Stimulated activated CD4-positive, alpha-beta T cell treated with anti-CD3 and anti-CD28 coated beads, Interleukin-12 subunit alpha, Interleukin-12 subunit beta, amount 100 ng/mL, for 24 hours (primary cell): ENCODE measurements at places on chromosomes 11 and 22.

DNA sequence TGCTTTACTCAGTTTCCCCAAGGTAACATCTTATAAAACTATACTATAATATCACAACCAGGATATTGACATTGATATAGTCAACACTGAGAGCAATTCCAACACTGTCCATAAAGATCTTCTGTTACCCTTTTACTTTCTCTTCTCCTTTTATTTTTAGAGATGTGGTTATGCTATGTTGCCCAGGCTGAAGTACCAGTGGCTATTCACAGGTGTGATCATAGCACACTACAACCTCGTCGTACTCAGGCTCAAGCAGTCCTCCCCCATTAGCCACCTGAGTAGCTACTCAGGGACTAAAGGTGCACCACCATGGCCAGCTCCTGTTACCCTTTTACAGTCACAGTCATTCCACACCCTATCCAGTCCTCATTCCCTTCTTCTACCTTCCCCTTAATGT lies 119.7 kb downstream of the CWF19L2 start:
- DNase-seq = no peak

GRCh38 chr11:62450543-62451240 lies 31.9 kb downstream of the SCGB1A1 start:
- no peak for DNase-seq

DNA sequence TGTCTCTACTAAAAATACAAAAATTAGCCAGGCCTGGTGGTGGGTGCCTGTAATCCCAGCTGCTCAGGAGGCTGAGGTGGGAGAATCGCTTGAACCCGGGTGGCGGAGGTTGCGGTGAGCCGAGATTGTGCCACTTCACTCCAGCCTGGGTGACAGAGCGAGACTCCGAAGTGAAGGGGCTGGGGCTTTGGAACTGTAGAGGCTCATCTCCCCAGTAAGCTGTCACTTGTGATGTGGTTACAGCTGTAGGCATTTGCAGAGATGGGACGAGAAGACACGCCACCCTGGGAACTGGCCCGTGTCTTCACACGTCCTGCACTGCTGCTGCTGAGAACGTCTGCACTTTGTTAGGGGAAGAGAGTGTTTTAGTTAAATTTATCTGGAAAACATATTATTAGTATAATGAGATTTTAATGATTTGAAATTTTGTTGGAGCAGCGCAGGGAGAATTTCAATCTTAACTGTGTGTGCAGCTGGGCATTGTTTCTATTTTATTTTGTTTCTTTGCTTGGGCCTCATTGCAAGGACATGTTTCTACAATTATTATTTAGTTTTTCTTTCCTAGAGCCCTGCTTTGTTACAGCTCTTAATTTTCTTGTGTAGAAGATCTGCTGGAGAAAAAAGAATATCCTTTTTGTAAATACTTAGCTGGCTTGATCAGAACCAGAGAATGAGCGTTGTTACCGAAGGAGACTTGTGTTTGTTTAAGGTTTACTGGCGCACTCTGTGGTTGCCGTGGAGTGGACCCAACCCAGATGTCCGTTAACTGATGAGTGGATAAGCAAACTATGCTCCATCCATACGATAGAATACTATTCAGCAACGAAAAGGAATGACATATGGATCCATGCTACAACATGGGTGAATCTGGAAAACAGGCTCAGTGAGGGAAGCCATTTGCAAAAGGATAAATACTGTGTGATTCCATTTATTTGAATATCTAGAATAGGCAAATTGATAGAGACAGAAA lies 18.4 kb downstream of the PARVB start:
- no peak for DNase-seq

- no peak for DNase-seq
Measured at GRCh38 chr11:29641201-29641600, 375.6 kb downstream of the KCNA4 start.

- DNase-seq = peak; percentile 69
Measured at GRCh38 chr22:37681556-37682049, 4.5 kb upstream of the NOL12 start.

DNA sequence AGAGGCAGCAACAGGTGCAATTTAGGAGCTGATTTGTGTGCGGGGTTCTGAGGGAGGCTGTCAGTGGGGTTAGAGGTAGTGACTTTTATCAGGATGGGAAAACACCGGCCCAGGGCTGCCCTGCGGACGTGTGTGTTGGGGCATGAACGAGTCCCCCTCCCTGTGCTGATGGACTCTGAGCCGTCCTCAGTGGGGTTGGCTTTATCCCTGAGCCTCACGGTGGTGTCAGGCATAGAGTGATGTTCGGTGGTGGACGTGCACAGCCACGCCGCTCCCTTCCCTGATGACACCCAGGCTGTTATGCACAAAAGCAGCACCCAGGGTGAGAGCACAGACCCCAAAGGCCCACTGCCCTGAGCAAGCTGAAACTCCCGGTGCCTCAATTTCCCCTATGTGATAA lies 809.1 kb downstream of the BRD1 start:
- DNase-seq = no peak

DNA sequence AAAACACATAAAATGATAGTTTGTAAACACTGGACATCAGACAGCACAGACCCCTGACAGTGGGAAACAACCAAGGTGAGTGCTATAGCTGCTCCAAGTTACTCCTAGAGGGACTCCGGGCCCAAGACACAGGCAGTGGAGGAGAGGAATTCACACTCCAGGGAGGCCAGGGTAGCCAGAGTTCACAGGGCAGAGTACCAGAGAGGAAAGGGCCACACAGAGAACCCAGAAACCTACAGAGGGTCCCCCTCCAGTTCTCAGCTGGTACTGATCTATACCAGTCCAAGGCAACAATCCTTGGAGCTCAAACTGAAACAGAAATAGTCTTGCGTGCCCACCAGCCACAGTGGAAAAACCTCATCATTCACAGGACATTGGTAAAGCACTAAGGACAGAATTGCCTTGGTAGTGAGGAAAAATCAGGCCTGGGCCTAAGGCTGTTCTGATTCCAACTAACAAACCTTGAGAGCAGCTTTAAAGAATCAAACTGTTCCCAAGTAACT lies 7.6 kb downstream of the VPS37C start:
- no peak for DNase-seq

GRCh38 chr11:71266114-71266833 lies 13.9 kb upstream of the SHANK2 start:
- no peak for DNase-seq

DNA sequence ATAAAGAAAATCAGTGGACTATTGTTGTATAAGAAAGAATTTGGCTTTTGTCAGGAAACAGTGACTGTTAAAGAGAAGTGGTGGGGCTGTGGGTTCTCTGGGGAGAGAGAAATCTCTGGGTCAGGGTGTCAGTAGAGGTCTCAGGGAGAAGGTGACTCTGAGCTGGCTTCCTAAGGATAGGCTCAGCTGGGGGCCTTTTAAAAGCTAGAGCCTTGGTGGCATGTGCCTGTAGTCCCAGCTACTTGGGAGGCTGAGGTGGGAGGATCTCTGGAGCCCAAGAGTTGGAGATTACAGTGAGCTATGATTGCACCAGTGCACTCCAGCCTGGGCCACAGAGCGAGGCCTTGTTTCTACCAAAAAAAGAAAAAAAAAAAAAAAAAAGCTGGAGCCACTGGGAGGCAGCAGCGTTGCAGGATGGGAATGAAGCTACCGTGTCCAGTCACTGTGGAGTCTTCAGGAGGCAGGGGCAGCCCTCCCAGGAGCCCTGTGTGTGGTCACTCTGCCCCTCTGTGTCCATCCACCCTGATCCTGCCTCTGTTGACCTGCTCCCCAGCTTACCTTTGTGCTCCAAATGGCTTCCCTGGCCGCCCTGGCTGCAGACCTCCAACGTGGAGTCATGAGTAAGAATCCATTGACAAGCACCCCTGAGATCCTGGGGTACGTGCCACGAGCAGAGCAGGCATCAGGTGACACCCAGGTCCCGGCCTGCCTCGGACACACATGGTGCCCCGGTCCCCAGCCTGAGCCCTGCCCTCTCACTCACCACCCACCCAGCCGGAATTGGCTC lies 5.4 kb upstream of the MIF start:
- DNase-seq = no peak

- peak; percentile 96 for DNase-seq
Measured at GRCh38 chr22:42090596-42091454, at the start of gene NDUFA6. TSS of gene NDUFA6 (minus strand) at chr22:42090772. CDS start at chr22:42090744, 28 bp downstream.

- no peak for DNase-seq
Measured at GRCh38 chr11:65947133-65947532, 1.9 kb downstream of the TSGA10IP start.

DNA sequence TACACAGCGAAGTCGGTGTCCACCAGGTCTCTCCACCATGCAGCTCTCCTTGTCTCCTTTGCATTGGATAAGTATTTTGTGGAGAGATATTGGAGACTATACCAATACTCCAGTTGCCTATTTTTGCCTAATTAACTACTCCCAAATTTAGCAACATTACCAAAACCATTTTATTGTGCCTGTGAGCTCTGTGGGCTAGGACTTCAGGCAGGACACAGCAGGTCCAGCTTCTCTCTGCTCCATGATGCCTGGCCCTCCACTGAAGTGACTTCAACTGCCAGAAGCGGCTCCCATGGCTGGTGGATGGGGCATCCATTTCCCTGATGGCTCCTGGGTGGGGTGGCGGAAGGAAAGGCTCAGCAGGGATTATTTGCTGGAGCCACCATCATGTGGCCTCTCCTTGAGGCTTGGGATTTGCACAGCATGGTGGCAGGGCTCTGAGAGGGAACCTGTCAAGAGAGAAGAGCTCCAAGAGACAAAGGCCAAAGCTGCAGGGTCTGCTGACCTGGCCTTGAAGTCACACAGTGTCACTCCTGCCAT lies 36.9 kb upstream of the MAPK1 start:
- no peak for DNase-seq

GRCh38 chr11:124676386-124676785 lies 2.7 kb downstream of the SPA17 start:
- no peak for DNase-seq

- no peak for DNase-seq
Measured at GRCh38 chr22:31210556-31211421, 1.3 kb upstream of the LIMK2 start.

DNA sequence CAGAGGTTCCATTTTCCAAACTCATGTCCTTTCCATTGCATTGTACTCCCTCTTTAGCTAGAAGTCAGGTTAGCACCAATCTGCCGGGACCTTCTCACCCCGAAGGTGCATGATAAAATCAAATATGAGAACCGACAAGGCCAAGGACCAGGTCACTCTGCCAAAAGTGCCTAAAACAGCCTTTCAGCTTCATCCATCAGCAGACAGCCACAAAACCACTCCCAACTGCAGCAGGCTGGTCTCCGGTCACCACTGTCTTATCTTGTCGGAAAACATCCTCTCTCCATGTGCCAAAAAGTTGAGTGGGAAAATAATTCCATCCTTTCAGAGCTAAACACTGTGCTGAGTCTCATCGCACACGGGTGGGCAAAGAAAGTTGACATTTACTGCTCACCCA lies 1.4 kb downstream of the PI4KA start:
- no peak for DNase-seq

GRCh38 chr11:2570211-2570811 lies 125.5 kb downstream of the KCNQ1 start:
- no peak for DNase-seq

- no peak for DNase-seq
Measured at GRCh38 chr11:29166306-29166705, 850.5 kb downstream of the KCNA4 start.

GRCh38 chr11:19822531-19822930 lies 109.9 kb downstream of the NAV2 start:
- no peak for DNase-seq

GRCh38 chr11:12671370-12671769 lies 2.9 kb upstream of the TEAD1 start:
- DNase-seq = no peak

- no peak for DNase-seq
Measured at GRCh38 chr11:120108785-120109168, 29.1 kb downstream of the TRIM29 start.

- DNase-seq = peak; percentile 12
Measured at GRCh38 chr11:77819921-77820564, 479 bp downstream of the RSF1 start.

DNA sequence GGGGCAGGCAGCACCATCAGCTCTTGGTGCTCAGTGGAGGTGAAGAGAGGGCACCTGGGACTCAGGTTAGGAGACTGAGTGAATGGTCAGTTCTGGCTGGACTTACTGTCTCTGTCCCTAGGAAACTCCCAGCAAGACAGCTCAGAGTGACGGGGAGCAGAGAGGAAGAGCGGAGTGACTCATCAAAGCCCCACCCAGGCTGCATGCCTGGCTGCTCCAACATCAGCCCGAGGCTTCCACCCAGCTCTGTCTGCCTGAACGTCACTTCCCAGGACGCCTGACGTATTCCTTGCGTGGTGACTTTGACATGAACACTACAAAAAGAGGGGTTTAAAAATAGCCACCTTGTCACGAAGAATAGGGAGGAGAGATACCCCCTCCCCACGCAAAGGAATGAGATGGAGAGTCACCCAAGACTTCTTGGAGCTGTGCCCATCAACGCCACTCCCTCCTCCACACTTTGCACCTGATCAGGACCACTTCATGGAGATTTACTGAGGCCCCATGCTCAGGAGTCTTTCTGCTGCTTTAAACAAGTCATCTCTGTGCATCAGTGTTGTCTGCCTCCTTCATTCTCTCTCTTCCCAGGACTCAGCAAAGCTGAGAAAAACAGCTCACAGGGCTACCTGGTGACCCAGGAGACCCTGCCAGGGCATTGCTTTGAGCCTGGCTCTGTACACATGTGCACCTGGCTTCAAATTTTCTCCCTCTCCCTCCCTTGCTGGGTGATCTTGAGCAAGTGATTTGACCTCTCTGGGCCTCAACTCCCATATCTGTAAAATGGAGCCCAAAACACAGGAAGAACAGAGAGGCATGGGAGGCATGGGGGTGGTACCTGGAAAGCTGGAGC lies 83.1 kb downstream of the MN1 start:
- DNase-seq = no peak

- DNase-seq = no peak
Measured at GRCh38 chr11:1500466-1501420, 14.2 kb upstream of the MOB2 start.

DNA sequence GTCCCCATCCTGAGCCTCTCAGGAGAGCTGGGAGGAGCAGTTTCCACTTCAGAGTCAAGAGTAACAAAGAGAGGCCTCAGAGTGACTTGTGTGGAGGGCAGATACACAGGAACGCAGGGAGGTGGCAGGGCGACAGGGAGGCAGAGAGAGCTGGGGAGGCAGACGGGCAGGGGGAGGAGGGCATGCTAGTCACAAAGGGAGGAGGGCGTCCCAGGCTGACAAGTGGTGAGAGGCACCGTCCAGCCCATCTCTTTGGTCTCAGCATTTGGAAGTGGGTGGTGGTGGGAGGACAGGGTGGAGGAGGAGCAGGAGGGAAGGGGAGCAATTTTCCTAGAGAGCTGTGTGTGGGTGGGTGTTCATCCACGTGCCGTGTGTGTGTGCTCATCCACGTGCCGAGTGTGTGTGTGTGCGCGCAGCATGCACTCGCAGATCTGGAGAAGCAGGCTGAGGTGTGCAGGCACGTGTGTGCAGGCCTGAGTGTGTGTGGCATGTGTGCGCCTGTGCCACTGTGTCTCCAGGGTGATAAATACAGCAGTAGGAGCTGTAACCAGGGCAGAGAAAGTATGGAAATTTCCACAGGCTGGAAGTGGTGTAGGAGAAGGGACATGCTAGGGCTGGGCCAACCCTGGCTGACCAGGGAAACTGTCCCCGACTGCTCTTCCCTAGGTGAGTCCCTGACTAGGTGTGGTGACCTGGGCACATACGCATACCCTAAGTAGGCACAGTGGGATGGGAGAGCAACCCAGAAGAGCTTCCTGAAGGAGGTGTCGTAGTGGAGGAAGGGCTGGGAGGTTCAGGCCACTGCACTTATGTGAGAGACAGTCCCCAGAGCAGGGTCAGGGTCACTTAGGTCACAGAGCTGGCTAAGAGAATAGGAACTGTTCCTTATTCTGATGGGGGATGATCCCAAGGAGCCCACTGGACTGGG lies 7.3 kb upstream of the PDE2A start:
- DNase-seq = no peak
